ENCODE measurements at places on chromosomes 5 and 9.

DNA sequence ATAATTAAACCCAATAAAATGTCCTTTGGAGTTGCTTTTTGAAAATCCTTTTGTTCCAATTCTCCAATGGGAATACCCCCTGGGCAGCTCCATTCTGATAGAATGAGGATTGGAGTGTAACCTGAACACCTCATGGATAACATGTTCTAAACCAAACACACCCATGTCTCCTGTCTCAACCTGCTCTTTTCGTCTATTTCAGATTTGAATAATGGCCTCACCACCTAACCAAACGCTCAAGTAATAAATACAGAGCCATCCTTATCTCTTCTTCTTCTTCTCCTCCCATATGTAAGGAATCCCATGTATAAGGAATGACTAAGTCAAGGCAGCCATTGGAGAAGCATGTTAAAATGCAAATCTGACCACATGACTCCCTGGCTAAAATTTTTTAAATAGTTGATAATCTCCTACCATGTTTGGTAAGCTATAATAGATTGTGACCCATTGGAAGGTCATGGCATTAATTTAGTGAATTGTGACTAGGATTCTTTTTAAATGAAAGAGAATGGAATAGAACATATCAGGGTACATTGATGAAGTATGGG lies 26.0 kb downstream of the ELL2 start:
- no peak for DNase-seq

- no peak for DNase-seq
Measured at GRCh38 chr9:114894206-114894605, 36.2 kb downstream of the TNFSF8 start.

DNA sequence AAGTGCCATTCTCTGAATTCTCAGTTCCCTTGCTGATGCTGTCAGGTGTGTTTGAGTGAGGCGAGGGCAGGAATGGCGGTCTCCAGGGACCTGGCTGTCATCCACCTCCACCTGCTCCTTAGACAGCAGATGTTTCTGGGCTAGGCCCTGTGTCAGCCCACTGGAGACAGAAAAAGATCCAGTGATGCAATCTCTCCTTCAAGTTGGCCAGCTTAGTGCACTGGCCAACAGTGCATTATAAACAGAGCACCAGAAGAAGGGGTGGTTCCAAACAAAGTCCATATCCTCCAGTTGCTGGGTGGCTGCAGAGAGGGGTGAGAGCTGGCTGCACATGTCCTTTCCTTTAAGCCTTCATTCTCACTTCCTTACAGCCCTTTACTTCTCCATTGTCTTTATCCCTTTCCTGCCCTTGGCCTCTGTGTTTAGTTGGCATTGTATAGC lies 26.5 kb downstream of the NANS start:
- DNase-seq, result no peak

GRCh38 chr9:26856413-26857032 lies 36.1 kb downstream of the CAAP1 start:
- no peak for DNase-seq

- no peak for DNase-seq
Measured at GRCh38 chr5:54547711-54548250, 30.2 kb downstream of the SNX18 start.

Measured in chondrocyte (in vitro differentiated cells).